ENCODE measurements at places on chromosomes 4 and X. TPM values are rescaled to one million over a fixed set of nuclear protein-coding genes. Genes with fewer than 3 reads are reported as not detected.

- DNase-seq, result no peak
- no peaks in the 10 kb centered on the region for H3K36me3 ChIP-seq
- no peaks in the 10 kb centered on the region for H3K27me3 ChIP-seq
- H3K4me3 ChIP-seq, result no peak overlapping the region
- no peaks in the 10 kb centered on the region for H3K4me1 ChIP-seq
Measured at GRCh38 chrX:153564047-153564606, 34.8 kb downstream of the CCNQ start.

GRCh38 chr4:13312264-13312663 is 171.9 kb downstream of the RAB28 start:
- no peak overlapping the region for H3K4me3 ChIP-seq
- H3K4me1 ChIP-seq, result no peaks in the 10 kb centered on the region
- H3K27ac ChIP-seq, result no peak overlapping the region

GRCh38 chrX:72540318-72540717 is 32.3 kb downstream of the HDAC8 start:
- no peaks in the 10 kb centered on the region for H3K4me1 ChIP-seq
- no peaks in the 10 kb centered on the region for H3K36me3 ChIP-seq
- H3K4me3 ChIP-seq, result no peak overlapping the region
- H3K27ac ChIP-seq, result no peak overlapping the region
- no peak for DNase-seq

DNA sequence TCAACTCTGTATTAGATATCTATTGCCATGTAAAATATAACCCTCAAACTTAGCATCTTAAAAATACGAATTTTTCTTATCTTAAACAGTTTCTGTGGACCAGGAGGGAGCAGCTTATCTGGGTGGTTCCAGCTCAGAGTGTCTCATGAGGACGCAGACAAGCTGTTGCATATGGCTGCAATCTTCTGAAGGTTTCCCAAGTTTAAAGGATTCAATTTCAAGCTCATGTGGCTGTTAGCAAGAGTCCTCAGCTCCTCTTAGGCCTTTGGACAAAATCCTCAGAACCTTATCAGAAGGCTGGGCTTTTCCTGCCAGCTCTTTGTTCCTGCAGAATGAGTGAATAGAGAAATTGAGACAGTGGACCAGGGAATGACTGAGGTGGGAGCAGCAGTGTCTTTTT is 2.8 kb upstream of the CTSO start:
- H3K27me3 ChIP-seq, result no peaks in the 10 kb centered on the region
- peaks cover 12% of the 10 kb centered on the region for H3K4me1 ChIP-seq
- H3K27ac ChIP-seq, result no peak overlapping the region
- DNase-seq, result no peak

CDS1 gene
- polyA plus RNA-seq, result 0.28 TPM

- DNase-seq, result peak; percentile 7
- H3K36me3 ChIP-seq, result no peaks in the 10 kb centered on the region
- H3K27me3 ChIP-seq, result no peaks in the 10 kb centered on the region
- H3K4me3 ChIP-seq, result no peak overlapping the region
Measured at GRCh38 chr4:174423257-174423944, 98.9 kb downstream of the HPGD start.

Measured in CD8-positive, alpha-beta memory T cell (primary cell).